ENCODE measurements at places on chromosomes 4 and X.
A peak's percentile ranks its signal among the peaks of the same experiment; 100 is the strongest.

- no peak for DNase-seq
Measured at GRCh38 chr4:25879991-25880651, 17.3 kb upstream of the SEL1L3 start.

DNA sequence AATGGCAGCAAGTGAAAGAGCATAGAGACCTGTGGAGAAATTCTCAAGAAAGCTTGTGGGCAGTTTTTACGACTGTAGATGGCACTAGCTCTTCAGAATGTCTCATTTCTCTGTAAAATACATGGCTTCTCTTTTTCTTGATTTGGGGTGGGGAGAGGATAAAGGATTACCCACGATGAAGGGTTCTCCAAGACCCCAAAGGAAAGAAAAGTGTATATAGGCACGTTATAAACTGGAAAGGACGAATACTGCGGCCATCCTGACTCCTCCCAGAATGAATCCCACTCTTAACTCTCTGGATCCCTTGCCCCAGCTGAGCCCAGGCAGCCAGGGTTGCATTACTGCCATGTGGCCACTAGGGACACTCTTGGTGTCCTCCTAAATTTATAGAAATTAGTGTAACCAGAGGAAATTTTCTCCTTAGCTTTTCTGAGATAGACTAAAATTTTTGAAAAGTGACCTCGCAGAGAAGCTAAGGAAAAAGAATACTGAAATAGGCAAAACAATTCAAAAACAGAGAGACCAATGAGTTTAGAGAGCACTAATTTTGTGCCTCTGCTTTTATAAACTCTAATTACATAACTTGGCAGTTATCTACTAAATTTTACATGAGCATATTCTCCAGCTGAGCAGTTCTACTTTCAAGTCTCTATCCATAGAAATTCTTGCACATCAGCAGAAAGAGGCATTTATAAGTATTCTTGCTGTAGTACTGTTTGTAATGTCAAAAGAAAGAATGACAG, 37.8 kb upstream of the PCDH19 start:
- no peak for DNase-seq

DNA sequence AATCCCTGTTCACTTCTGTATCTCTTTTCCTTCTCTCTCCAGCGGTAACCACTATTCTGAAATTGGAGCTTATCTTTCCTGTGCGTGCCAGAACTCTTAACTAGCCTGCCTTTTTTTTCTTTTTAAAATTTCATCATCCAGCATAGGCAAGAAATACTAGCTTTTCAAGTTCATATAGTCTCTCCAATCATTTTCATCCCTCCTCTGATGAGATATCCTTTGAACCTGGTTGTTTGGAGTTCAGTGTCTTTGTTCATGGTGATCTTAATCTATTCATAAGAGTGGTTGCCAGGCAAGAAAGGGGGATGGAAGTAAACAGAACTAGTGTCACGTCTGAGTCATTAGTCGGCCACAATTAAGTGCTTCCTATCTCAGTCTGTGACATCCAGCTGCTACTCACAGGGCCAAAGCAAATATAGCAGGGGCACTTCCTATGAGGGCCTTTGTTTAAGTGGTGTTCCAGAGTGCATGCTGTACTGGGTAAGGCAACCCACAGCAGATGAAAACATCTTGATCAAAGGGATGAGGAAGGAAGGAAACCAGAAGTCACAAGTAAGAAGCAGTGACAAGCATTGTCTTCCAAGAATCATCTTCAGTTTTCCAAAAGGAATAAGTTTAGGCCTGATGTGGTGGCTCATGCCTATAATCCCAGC, 56.4 kb upstream of the XIAP start:
- DNase-seq = peak; percentile 0

DNA sequence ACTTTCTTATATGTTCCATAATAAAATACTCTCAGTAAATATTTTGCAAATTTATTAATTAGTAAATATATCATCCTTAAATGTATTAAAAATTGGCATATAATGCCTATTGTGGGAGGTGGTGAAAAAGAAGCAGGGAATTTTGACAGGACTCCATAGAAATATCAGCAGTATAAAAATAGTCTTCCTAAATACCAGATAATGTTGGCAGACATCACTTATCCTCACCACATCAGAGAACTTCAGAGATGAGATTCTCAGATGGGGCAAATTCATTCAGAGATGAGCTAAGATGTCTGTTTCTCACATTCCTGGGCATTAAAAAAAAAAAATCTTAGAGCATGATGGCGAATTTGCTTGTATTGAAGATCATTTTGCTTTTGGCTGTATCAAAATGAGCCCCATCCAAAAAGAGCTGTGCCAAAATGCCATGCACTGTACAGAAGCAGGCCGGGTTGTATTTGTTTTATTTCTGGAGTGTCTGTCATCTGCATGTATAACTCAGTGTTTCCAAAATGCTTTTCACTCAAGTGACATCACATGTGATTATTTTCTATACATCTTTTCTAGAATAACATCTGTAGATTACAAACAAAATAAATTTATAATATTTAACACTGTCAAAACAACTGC, 41.7 kb downstream of the ATP8A1 start:
- no peak for DNase-seq

GRCh38 chrX:49287665-49288064, 15.8 kb upstream of the GAGE10 start:
- DNase-seq = no peak

GRCh38 chr4:21113496-21114223, 413.4 kb downstream of the PACRGL start:
- DNase-seq = no peak

GRCh38 chr4:167787231-167787630, 305.1 kb upstream of the ANXA10 start:
- no peak for DNase-seq

GRCh38 chr4:17367201-17367600, 144.7 kb downstream of the QDPR start:
- DNase-seq = no peak

DNA sequence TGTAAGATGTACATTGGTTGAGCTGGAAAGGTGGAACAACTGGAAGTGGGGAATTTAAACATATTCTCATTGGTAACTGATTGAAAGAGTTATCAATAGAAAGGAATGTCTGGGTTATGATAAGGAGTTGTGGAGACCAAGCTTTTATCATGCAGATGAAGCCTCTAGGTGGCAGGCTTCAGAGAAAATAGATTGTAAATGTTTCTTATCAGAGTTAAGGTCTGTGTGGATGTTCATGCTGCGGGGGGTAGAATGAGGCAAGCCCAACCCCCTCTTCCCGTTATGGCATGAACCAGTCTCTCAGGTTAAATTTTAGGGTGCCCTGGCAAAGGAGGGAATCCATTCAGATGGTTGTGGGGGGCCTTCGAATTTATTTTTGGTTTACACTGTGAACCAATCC, 16.0 kb downstream of the ARSD start:
- no peak for DNase-seq

DNA sequence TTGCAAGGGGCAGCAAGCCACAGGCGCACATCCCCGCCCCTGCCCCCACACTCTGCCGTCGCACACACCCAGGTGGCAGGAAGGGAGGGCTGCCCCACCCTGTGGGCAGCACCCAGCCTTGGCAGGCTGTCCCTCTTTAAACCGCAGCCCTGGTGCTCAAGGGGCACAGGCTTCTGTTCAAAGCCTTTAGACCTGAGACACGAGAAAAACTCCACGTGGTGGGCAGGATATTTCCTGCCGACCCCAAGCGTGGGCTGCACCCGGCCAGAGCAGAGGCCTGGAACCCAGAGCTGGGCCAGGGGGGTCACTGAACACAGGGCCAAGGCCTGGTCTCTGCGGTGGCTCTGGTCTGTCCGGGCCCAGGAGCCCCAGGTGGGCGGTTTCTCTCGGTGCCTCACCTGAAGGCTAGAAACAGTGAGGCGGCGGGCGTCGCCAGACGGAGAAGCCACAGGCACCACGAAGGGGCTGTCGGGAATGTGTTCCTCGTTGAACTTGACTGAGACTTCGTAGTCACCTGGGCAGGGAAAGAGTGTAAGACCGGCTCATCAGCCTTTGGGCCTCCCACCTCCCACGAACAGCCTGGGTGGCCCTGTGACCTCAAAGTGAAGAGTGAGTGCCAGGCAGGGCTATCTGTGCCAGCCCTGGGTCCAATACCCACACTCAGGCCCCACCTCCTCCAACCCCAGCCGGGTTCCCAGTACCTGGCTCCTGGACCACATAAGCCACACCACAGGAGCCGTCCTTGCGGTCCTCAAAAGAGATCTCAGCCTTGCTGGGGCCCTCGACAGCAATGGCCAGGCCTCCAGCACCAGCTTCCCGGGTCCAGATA, 23.0 kb downstream of the FLNA start:
- DNase-seq = no peak

DNA sequence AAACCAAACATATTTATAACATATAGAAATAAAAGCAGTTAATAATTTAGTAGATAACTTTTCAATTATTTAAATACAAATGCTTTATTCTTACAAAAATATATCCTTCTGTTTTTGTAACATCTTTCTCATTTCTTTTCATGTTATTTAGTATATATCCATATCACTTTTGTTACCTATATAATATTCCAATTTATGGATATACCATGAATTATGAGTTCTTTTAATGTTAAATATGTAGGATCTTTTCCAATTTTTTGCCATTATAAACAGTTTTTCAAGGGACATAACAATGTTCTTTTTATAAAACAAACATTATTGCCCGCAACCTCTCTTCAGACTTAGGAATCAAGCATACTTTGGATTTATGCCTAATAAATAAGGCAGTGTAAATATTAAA, 151.6 kb downstream of the PRDM5 start:
- DNase-seq = no peak

- no peak for DNase-seq
Measured at GRCh38 chrX:40467454-40467853, 113.3 kb upstream of the ATP6AP2 start.

DNA sequence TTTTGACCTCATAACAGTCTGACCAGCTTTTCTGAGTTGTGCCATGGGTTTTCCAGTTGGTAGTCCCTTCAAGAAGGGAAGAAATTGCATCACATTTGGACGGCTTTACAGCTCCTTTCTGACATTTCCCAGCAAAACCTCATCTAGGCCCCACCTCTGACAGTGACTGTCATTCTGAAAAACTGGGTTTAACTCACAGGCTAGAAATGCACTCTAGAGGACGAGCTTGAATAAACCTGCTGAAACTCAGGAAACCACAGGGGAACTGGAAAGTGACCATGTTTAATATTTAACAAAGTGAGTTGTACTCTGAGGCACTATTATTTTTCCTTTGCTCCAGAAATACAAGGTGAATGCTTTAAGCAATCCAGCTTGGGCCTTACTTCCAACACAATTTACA, 434.3 kb upstream of the RASGEF1B start:
- no peak for DNase-seq

- DNase-seq = no peak
Measured at GRCh38 chr4:142773505-142773904, 72.6 kb downstream of the INPP4B start.

GRCh38 chrX:70262952-70263567, 3.1 kb upstream of the P2RY4 start:
- no peak for DNase-seq

- DNase-seq = no peak
Measured at GRCh38 chr4:10504570-10505179, 47.4 kb upstream of the ZNF518B start.

DNA sequence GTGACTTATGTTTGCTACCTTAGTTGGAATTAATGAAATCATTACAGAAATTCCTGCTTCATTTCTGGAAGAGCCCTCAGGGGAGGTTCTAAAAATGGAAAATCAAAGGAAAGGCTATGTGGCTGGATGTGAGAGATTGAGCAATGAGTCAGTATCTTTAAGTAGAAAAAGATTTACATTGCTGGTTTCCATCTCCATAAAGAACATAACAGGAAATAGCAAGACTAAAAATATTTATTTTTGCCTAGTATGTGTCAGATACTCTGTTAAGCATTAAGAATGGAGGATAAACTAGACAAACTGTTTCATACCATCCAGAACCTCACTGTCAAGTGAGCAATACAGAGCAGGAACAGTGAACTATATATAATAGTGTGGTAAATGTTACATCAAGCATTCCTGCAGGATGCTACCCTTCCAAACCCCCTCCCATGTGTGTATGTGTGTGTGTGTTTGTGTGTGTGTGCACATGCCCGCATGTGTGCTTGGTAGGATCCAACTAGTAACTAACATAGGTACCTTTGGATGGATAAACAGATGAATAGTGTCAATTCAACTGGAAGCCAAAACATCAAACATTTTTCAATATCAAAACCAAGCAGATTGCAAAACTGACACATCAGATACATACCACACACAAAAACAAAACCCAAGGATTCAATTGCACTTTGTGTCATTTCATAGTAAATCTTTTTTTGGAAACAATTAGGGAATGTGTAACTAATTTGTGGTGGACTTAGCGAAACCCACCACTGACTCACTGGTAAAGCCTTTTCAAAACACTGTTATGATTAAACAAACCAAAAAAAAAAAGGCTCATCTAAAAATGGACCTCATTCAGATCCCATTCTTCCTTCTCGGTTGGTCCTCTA, 223.4 kb downstream of the SHROOM3 start:
- DNase-seq = no peak

DNA sequence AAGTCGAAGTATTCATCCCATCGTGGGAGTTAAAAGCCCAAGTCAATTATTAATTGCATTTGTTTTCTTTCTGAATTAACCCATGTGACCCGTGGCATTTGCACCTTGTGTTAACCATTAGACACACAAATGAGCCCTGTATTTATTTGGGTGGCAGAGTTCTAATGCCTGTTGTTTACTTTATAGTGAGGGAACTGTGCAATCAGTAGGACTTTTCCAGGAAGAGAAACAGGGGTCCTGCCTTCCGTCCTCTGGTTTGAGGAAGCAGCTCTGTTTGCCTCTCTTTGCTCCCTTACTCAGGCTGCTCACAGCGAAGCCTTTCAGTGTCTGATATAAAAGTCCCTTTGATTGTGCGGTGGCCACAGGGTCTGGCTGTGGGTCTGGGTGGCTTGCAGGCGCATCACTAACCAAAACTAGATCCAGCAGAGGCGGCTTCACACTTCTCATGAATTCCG, 263.6 kb downstream of the PTTG2 start:
- DNase-seq = no peak

- no peak for DNase-seq
Measured at GRCh38 chrX:153524234-153524633, 6.8 kb downstream of the ATP2B3 start.

GRCh38 chr4:83552083-83552482, 16.2 kb downstream of the GPAT3 start:
- no peak for DNase-seq

DNA sequence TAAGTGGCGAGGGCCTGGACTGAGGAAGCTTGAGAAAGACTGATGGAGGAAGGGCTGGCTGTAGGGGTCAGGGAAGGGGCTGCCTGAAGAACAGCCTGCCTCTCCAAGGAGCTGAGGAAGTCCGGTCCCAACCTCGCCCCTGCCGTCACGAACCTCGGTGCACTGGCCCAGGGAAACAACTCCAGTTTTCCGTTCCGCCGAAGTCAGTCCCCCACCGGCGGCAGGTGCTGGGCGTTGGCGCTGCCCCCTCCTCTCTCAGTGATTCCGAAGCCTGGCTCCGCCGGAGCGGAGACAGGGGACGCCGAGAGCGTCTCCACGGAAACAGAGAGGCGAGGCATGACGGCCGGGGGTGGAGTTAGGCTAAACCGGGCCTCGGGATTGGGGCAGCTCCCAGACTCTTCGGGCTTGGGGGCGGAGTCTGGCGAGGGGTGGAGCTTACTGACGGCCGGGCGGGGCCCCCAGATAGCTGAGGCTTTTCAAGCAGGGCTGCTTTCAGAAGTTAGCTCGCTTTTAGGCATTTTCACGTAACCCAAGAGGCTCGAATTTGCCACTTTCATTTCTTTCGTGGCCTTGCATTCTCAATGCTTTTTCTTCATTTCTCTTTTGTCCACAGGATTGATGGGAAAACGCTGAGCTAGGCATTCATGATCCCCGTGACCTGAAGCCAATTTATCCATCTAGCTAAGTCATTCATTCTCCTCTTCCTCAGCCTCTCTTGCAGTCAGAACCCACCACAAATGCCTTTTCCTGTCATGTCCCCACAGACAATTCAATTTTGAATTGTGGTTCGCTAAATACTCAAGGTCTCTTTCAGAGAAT, at the start of gene TTC29:
TSS of gene TTC29 (minus strand) at position 309 of the 819 bp plus-strand sequence. CDS start 5,969 bp downstream, outside the sequence.
- DNase-seq = peak; percentile 61

Measured in stimulated activated CD8-positive, alpha-beta memory T cell treated with anti-CD3 and anti-CD28 coated beads, Interleukin-15, amount 100 ng/mL, for 4 hours (primary cell).